ENCODE measurements at places on chromosomes 2 and 18. TPM values are rescaled to one million over a fixed set of nuclear protein-coding genes. Genes with fewer than 3 reads are reported as not detected.

Gene KHK
- total RNA-seq: 1.6 TPM

Gene NAB1
- 71.9 TPM for total RNA-seq

Gene ANKRD62
- 0.09 TPM for total RNA-seq

Gene LOXHD1
- total RNA-seq: 1.9 TPM

Gene B3GNT7
- total RNA-seq: 73.7 TPM

Gene PLGLB1
- 0.92 TPM for total RNA-seq

Gene CRACDL
- total RNA-seq: 28.3 TPM

- H3K27me3 ChIP-seq: no peaks in the 10 kb centered on the region
- no peak overlapping the region for H3K4me3 ChIP-seq
- H3K27ac ChIP-seq: no peak overlapping the region
- no peaks in the 10 kb centered on the region for H3K36me3 ChIP-seq
- no peaks in the 10 kb centered on the region for H3K4me1 ChIP-seq
Measured at GRCh38 chr2:186949726-186950256, 100.8 kb upstream of the ZSWIM2 start.

DNA sequence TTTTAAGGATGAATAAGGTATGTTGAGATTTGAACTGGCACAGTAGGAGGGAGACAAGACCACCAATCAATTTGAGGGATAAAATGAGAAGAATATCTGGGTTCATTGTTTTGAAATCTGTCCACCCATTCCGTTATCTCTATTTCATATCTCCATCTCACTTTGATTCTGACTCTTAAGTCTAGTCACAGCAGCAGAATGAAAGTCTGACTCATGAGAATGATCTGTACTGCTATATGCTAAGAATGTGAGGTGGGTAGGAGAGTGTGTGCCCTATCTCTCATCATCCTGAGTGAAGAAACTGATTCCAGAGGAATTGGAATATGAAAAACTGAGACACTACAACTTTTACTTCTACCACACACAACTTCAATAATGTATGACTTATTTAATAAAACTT, 1994.5 kb upstream of the PIK3C3 start:
- no peak overlapping the region for H3K4me3 ChIP-seq
- no peak overlapping the region for H3K27ac ChIP-seq
- no peaks in the 10 kb centered on the region for H3K4me1 ChIP-seq
- DNase-seq: no peak

GRCh38 chr2:142742371-142743214, 134.9 kb upstream of the KYNU start:
- no peaks in the 10 kb centered on the region for H3K36me3 ChIP-seq
- H3K27ac ChIP-seq: no peak overlapping the region
- no peaks in the 10 kb centered on the region for H3K4me1 ChIP-seq
- no peaks in the 10 kb centered on the region for H3K27me3 ChIP-seq

GRCh38 chr18:62389761-62390481, 64.8 kb downstream of the TNFRSF11A start:
- no peak overlapping the region for H3K4me3 ChIP-seq
- no peak for DNase-seq
- no peaks in the 10 kb centered on the region for H3K27me3 ChIP-seq
- H3K4me1 ChIP-seq: no peaks in the 10 kb centered on the region

DNA sequence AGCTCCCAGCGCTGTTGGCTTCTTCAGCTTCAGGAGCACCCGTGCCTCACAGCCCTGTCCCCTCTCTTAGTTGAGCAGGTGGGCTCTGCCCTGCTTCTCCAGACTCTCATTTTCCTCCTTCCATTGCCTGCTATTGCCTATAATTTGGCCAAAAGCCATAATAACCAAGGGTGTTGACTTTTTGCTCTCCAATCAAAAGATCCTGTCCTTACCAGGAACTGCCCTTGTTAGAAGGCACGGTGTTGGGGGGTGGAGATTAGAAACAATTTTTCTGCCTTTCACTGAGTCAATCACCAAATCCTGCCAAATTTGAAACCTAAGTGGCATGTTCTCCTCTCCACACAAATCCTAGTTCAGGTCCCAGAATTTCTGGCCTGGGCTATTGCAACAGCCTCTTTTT, 16.7 kb upstream of the PDIA6 start:
- H3K27ac ChIP-seq: no peak overlapping the region
- H3K4me3 ChIP-seq: no peak overlapping the region
- H3K4me1 ChIP-seq: no peaks in the 10 kb centered on the region
- H3K27me3 ChIP-seq: peaks cover 5% of the 10 kb centered on the region
- no peak for DNase-seq

DNA sequence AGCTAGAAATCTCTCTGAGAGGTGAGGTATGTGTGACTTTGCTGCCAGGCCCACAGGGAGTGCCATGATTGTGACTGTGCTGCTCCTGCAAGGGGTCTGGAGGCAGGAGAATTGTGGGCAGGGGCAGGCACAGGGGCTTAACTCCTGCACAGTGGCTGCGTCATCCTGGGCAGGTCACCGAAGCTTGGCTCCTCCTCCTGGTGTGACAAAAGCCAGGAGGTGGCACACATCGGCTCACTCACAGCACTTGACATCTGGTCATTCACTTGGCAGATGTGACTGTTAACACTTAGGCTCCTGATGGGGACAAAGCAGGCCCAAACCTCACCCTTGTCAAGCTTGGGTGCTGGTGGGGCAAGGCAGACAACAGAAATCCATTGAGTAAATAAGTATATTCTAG, 36.4 kb upstream of the GLI2 start:
- H3K27me3 ChIP-seq: peaks cover 30% of the 10 kb centered on the region
- no peaks in the 10 kb centered on the region for H3K4me1 ChIP-seq
- no peaks in the 10 kb centered on the region for H3K36me3 ChIP-seq

GRCh38 chr2:11832531-11832930, 86.1 kb downstream of the LPIN1 start:
- H3K4me1 ChIP-seq: no peaks in the 10 kb centered on the region
- no peak overlapping the region for H3K4me3 ChIP-seq
- no peaks in the 10 kb centered on the region for H3K27me3 ChIP-seq
- DNase-seq: no peak
- H3K27ac ChIP-seq: no peak overlapping the region
- no peaks in the 10 kb centered on the region for H3K36me3 ChIP-seq

GRCh38 chr2:122021941-122022340, 266.5 kb downstream of the TSN start:
- no peak overlapping the region for H3K4me3 ChIP-seq
- H3K4me1 ChIP-seq: peaks cover 32% of the 10 kb centered on the region
- no peaks in the 10 kb centered on the region for H3K36me3 ChIP-seq
- DNase-seq: no peak
- H3K27ac ChIP-seq: no peak overlapping the region

DNA sequence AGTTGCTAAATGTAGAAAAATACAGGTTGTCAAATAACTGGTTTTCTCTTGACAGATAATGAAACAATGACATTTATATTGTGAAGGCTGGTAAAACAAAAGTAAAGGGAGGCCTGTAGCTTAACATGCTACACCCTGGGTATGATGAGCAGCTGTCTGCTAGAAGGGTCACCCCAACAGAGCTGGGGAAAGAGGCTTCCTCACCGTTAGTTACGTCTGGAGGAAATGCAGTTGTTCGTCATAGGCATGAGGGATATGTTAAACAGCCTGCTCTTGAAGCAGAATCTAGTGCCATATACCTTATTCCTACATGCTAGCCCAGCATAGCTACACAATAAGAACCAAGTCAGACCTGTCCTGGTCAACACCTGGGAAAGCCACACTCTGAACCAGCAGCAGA, 49.9 kb downstream of the LPIN2 start:
- no peaks in the 10 kb centered on the region for H3K36me3 ChIP-seq
- peaks cover 14% of the 10 kb centered on the region for H3K4me1 ChIP-seq
- DNase-seq: no peak

GRCh38 chr2:164882276-164882675, 40.7 kb upstream of the COBLL1 start:
- H3K4me1 ChIP-seq: no peaks in the 10 kb centered on the region
- no peak overlapping the region for H3K4me3 ChIP-seq
- no peaks in the 10 kb centered on the region for H3K36me3 ChIP-seq
- H3K27me3 ChIP-seq: no peaks in the 10 kb centered on the region
- H3K27ac ChIP-seq: no peak overlapping the region
- no peak for DNase-seq

DNA sequence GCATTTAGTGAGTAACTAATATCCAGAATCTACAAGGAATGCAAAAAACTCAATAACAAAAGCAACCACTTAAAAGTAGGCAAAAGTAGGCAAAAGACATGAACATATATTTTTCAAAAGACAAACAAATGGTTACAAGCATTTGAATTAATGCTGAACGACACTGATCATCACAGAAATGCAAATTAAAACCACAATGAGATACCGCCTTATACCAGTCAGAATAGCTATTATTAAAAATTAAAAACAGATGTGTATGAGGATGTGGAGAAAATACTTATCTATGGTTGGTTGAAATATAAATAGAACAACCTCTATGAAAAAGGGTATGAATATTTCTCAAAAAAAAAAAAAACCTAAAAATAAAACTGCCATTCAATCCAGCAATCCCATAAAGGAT, 51.7 kb downstream of the SNTG2 start:
- no peak for DNase-seq
- no peaks in the 10 kb centered on the region for H3K36me3 ChIP-seq
- H3K4me1 ChIP-seq: no peaks in the 10 kb centered on the region
- H3K27me3 ChIP-seq: no peaks in the 10 kb centered on the region

DNA sequence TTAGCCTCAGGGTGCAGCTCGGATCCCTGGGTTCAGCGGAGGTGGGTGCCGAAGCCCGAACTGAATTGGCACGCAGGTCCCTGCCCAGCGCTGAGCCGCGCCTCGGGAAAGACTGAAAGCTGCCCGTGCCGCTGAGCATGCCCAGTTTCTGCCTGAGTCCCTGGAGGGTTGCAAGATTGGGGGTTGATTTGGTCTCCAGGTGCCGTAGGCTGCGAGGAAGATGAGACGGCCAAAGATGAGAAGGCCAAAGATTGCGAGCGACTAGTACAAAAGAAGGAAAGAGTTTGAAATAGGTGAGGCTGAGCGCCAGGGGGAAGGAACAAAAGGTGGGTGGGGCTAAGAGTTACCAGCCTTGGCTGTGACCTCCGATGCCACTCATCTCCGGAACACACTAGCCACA, 852 bp upstream of the KCNH7 start:
- no peak for DNase-seq
- no peak overlapping the region for H3K27ac ChIP-seq
- H3K4me3 ChIP-seq: no peak overlapping the region

- H3K27me3 ChIP-seq: no peaks in the 10 kb centered on the region
- peaks cover 2% of the 10 kb centered on the region for H3K4me1 ChIP-seq
- DNase-seq: no peak
- H3K36me3 ChIP-seq: no peaks in the 10 kb centered on the region
- peak overlapping the region; percentile 63 for H3K27ac ChIP-seq
- no peak overlapping the region for H3K4me3 ChIP-seq
Measured at GRCh38 chr18:7561909-7562460, 5.1 kb upstream of the PTPRM start.

GRCh38 chr2:17538844-17539554, 1.5 kb upstream of the VSNL1 start:
- H3K4me1 ChIP-seq: peaks cover 4% of the 10 kb centered on the region
- H3K36me3 ChIP-seq: no peaks in the 10 kb centered on the region
- H3K27ac ChIP-seq: peak overlapping the region; percentile 68
- DNase-seq: peak; percentile 89

GRCh38 chr18:56869189-56869777, 218.1 kb downstream of the WDR7 start:
- H3K4me1 ChIP-seq: peaks cover 3% of the 10 kb centered on the region
- H3K27ac ChIP-seq: no peak overlapping the region
- DNase-seq: peak; percentile 76
- no peaks in the 10 kb centered on the region for H3K36me3 ChIP-seq
- no peaks in the 10 kb centered on the region for H3K27me3 ChIP-seq

DNA sequence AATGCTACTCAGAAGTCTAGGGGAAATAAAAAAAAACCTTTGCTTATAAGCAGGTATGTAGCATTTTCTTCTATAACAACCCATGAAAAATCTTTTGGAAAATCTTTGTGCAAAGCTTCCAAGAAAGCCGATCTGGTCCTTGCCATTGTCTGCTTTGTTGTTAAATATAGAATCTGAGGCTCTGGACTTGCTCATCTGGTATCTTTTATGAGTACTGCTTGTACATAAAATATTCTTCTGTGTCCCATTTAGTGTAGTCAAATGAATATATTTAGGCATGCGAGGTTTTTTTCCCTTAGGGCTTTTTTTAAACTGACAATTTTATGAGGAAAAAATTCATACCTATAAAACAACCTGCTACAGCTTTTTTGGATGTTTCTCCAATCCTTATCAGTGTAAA, 45.0 kb upstream of the RMND5A start:
- no peak for DNase-seq
- peaks cover 3% of the 10 kb centered on the region for H3K4me1 ChIP-seq
- H3K4me3 ChIP-seq: no peak overlapping the region
- no peak overlapping the region for H3K27ac ChIP-seq
- no peaks in the 10 kb centered on the region for H3K36me3 ChIP-seq

- H3K27ac ChIP-seq: no peak overlapping the region
- DNase-seq: peak; percentile 37
- H3K36me3 ChIP-seq: no peaks in the 10 kb centered on the region
- H3K4me1 ChIP-seq: peaks cover 17% of the 10 kb centered on the region
- no peaks in the 10 kb centered on the region for H3K27me3 ChIP-seq
Measured at GRCh38 chr18:56563568-56563967, 74.8 kb downstream of the TXNL1 start.

DNA sequence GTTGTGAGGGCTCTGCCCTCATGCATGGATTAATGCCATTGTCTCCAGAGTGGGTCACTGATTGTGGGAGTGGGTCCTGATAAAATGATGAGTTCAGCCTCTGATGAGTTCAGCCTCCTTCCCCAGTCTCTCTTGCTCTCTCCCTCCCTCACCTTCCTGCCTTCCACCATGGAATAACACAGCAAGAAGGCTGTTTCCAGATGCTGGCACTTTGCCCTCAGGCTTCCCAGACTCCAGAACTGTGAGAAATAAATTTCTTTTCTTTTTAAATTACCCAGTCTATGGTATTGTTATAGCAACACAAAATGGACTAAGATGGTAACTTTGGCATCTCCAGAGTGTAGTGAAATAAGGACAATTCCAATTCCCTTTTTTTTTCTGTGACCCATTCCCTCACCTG, 47.1 kb upstream of the MAP4K3 start:
- no peak overlapping the region for H3K27ac ChIP-seq
- no peaks in the 10 kb centered on the region for H3K27me3 ChIP-seq
- no peak for DNase-seq
- no peaks in the 10 kb centered on the region for H3K36me3 ChIP-seq
- no peak overlapping the region for H3K4me3 ChIP-seq
- no peaks in the 10 kb centered on the region for H3K4me1 ChIP-seq

DNA sequence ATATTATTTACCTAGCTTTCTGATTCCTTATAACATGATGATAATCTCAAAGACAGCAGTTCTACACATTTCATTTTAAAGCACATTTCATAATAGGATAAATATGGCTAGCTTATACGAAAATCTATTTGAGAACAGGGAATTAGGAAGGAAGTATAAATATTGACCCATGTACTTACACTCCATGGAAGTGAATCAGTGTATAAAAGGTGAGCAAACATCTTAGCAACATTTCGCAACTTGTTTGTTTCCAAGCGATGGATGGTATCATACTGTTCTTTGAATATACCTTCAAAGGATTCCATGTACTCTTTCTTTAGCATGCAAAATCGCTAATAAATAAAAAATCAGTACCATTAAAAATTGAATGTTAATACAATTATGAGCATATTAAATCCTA, 53.1 kb downstream of the CWC22 start:
- H3K4me3 ChIP-seq: no peak overlapping the region
- H3K4me1 ChIP-seq: no peaks in the 10 kb centered on the region
- no peaks in the 10 kb centered on the region for H3K27me3 ChIP-seq
- no peak for DNase-seq
